ENCODE measurements at places on chromosomes 2 and 18. TPM values are rescaled to one million over a fixed set of nuclear protein-coding genes. Genes with fewer than 3 reads are reported as not detected.

ABCG5 gene
- not detected for polyA plus RNA-seq

PHOSPHO2 gene
- 2.9 TPM for polyA plus RNA-seq

FBXO48 gene
- 0.64 TPM for polyA plus RNA-seq

UGT1A8 gene
- not detected for polyA plus RNA-seq

INPP5D gene
- polyA plus RNA-seq: 3.7 TPM

TNS1 gene
- polyA plus RNA-seq: 23.1 TPM

ZBTB7C gene
- polyA plus RNA-seq: 20.7 TPM

IL1RL1 gene
- 1.7 TPM for polyA plus RNA-seq

LOXL3 gene
- 4.9 TPM for polyA plus RNA-seq

CYP27A1 gene
- 56.6 TPM for polyA plus RNA-seq

RIT2 gene
- polyA plus RNA-seq: 8.6 TPM

CELF4 gene
- 74.4 TPM for polyA plus RNA-seq

EMILIN1 gene
- polyA plus RNA-seq: 6.2 TPM

CCDC142 gene
- 4.2 TPM for polyA plus RNA-seq

ARHGEF33 gene
- polyA plus RNA-seq: 1.0 TPM

BOLL gene
- polyA plus RNA-seq: not detected

NDUFV2 gene
- polyA plus RNA-seq: 119 TPM

CCL20 gene
- polyA plus RNA-seq: not detected

RGPD8 gene
- polyA plus RNA-seq: 1.0 TPM

GPR39 gene
- not detected for polyA plus RNA-seq

TACR1 gene
- polyA plus RNA-seq: 0.32 TPM

SP5 gene
- polyA plus RNA-seq: 3.9 TPM

SAG gene
- polyA plus RNA-seq: not detected

ST8SIA5 gene
- 45.0 TPM for polyA plus RNA-seq

TGFA gene
- 5.3 TPM for polyA plus RNA-seq

ATP6V1B1 gene
- 2.4 TPM for polyA plus RNA-seq

Data from brain (organoid and tissue), 16 donors.